Aorta (tissue), 5 donors: ENCODE measurements at places on chromosomes 7 and 10. TPM values are rescaled to one million over a fixed set of nuclear protein-coding genes. Genes with fewer than 3 reads are reported as not detected.

GRCh38 chr7:26490640-26491624, 199.3 kb downstream of the SNX10 start:
- DNase-seq: no peak

TAS2R41 gene
- 1.0 TPM for total RNA-seq

- no peak for DNase-seq
Observed at GRCh38 chr7:34309116-34309515, 348.9 kb upstream of the NPSR1 start.

DNA sequence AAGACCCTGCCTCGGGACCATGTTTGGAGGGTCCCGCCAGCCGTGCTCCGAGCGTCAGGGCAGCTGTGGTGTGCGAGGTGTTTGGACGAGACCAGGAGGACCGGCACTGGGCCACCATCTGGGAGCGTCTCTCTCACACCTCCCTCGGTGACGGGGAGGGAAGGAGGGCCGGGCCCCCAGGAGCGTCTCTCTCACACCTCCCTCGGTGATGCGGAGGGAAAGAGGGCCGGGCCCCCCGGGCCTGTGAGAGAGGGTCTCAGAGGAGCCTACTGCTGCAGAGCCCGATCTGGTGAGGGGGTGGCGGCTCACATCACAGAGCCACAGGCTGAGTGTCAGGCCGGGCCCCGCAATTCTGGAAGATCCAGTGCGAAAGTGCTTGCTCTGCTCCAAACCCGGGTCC, 65.8 kb upstream of the CFAP46 start:
- no peak for DNase-seq

DNA sequence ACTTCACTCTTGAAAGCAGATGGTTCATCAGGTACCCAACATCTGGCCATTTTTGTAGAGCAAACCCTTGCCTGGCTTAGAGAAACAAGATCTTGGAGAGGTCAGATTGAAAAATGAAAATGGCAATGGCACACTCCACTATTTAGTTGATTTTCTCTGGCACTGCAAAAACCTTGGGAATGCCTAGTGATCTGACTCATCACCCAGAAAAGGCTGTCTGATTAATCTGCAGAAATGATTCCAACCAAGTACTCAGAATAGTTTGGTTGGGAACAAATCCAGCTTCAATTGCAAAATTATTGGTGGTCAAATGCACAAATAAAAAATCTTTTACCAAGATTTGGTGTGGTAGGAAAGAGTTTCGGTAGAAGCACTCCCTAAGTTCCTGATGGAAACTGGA, 351.2 kb downstream of the PHTF2 start:
- DNase-seq: no peak

KLF14 gene
- not detected for total RNA-seq

DNA sequence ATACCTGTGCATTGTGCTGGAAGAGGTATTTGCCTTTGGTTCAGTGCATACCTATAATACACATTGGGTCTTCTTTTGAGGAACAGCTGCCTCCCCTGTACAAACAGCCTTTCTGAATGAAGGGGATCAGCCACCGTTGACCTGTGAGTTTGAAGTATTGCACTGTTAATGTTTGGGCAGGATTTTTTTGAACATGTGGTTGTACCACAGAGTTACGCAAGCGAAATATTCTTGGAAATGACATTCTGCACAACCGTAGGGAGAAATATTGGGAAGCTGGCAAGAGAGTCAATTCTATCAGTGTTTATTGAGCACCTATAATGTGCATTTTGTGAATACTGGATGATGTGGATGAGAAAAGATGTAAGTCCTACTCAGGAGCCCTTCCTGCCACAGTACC, 270.6 kb downstream of the AUTS2 start:
- DNase-seq: no peak

GRCh38 chr10:78475437-78475836, 441.8 kb downstream of the RPS24 start:
- no peak for DNase-seq

DNA sequence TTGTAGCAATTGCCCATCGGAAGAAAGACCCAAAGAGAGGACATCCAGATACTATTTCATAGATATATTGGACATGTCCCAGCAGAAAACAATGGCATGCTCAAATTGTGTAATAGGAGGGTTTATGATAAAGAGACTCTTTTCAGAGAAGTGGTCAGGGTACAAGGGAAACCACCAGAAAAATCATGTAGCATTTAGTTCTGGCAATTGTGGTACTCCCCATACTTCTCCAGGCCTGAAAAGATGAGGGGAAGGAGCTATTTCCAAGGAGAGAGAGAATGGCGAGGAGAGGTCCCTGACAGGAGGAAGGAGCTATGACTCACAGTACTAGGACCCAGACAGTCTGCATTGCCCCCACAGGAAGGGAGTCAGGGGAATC, 68.4 kb upstream of the ADO start:
- no peak for DNase-seq

DNA sequence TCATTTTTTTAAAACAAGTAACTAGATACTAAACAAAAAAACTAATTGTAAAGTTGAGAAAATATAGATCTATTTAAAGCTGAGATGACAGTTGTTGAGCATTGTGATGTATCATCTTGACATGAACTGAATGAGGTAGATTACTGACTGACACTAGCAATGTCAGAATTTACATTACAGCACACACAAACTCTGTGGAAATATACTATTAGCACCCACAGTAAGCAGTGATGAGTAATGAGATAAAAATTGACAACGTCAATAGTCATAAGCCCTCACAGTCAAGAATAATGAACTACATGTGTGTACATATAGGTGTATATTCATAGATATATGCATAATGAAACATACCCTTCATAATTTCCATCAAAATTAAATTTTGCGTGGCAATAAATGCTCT, 368.4 kb downstream of the TFEC start:
- no peak for DNase-seq

DNA sequence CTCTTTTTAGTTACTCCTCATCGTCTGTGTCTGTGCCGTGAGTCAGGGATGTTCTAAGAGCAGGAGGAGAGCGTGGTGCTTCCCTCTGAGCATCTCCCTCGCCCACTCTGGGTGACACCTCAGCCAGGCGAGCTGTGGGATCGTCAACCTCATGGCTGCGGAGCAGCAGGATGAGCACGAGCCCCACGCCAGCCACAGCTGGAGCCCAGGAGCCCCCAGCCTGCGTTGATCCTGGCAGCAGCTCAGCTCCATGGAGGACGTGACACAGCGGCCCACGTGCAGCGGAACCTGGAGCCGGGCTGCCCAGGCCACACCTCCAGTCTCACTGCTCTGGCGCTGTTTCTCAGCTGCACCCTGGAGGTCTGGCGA, 512.0 kb downstream of the PTPRN2 start:
- no peak for DNase-seq

GRCh38 chr7:45882465-45882810, 5.8 kb upstream of the IGFBP1 start:
- no peak for DNase-seq

DNA sequence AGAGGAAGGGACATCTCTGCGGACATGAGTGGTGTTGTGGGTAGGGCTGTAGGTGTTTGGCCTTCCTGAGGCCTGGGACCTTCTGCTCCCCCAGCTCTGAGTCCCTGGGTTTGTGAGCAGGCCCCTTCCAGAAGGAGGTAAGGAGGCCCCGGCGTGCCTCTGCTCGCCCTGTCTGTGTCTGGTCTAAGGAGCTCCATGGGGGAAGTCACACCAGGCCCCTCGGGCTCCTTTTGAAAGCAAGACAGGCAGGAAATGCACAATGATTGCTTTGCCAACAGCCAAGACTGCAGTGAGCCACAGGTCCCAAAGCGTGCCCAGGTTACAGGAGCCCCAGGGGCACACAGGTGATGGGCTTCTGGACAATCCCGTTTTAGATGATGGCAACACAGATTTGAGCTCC, 89.5 kb downstream of the FAM53B start:
- no peak for DNase-seq

DNA sequence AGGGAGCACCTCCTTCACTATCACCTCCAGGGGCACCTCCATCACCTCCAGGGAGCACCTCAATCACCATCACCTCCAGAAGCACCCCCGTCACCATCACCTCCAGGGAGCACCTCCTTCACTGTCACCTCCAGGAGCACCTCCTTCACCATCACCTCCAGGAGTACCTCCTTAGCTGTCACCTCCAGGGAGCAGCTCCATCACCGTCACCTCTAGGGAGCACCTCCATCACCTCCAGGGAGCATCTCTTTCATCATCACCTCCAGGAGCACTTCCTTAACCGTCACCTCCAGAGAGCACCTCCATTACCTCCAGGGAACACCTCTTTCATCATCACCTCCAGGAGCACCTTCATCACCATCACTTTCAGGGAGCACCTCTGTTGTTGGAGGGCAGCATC, 103.0 kb downstream of the DNAJB6 start:
- DNase-seq: peak; percentile 21

KLLN gene
- total RNA-seq: 0.29 TPM

ANKMY2 gene
- total RNA-seq: 13.5 TPM

- peak; percentile 80 for DNase-seq
Observed at GRCh38 chr10:59905731-59906416, 482 bp downstream of the CCDC6 start.

TMEM236 gene
- total RNA-seq: 1.1 TPM

DNA sequence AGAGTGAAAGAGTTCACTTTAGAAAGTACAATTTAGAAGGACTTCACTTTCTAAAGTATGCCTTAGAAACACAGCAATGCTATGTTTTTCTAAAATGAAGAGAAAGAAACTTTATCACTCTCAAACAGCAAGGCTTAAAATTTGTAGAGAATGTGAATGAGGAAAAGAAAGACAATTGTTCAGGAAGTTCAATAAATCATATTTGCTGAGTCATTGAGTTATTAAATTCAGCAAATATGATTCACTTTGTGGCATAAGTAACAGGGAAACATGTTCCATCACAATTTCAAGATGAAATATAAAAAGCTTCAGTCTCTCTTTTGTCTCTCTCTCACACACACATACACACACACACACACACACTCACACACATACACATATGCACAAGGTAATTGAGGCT, 187.9 kb downstream of the PCDH15 start:
- DNase-seq: no peak

- DNase-seq: no peak
Observed at GRCh38 chr10:96513305-96513697, 425 bp downstream of the TLL2 start.

GRCh38 chr10:129438024-129438423, 29.0 kb upstream of the MGMT start:
- no peak for DNase-seq

AKR1C8 gene
- total RNA-seq: not detected

- DNase-seq: no peak
Observed at GRCh38 chr10:92530891-92531535, 42.9 kb downstream of the IDE start.

DNA sequence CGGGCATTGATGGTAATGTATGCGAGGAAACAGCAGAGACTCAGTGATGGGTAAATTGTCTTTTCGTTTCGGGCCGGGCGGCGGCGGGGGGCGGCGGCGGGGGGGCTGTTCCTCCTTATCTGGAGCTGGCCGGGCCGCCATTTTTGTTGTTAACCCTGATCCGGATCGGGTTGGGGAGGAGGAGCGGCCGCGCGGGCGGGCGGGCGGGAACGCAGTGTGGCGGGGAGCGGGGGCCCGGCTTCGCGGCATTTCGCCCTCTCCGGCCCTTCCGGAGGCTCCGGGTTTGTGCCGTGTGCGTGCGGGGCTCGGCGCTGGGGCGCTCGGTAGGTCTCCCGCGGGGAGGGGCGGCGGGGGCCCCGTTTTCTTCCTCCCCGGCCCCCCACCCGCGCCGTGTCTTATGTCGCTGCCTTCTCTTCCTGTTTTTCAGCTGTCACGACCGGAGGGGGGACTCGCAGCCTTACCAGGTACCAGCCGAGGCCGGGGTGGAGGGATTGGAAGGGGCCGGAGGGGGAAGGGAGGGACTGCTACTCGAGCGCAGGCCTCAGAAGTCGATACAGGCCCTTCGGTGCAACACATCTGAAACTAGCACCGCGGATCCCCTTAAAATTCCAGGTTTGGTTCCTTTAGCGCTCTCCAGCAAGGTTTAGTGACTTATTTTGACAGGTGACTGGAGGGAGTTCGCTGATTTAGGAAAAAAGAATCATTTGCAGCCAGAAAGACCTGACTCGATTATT, 820 bp downstream of the WAC start:
- peak; percentile 80 for DNase-seq

GRCh38 chr10:88385601-88386203, 197.4 kb downstream of the RNLS start:
- peak; percentile 47 for DNase-seq

GRCh38 chr10:63670291-63670898, 149.2 kb downstream of the REEP3 start:
- DNase-seq: no peak

GRCh38 chr7:135558337-135558767, 635 bp downstream of the NUP205 start:
- no peak for DNase-seq

- no peak for DNase-seq
Observed at GRCh38 chr7:67738958-67739357, 742.3 kb downstream of the TYW1 start.
